AG20443 (cell line): ENCODE measurements at places on chromosomes 12 and 14.

GRCh38 chr14:93295541-93296220 is 37.2 kb downstream of the BTBD7 start:
- DNase-seq, result no peak

DNA sequence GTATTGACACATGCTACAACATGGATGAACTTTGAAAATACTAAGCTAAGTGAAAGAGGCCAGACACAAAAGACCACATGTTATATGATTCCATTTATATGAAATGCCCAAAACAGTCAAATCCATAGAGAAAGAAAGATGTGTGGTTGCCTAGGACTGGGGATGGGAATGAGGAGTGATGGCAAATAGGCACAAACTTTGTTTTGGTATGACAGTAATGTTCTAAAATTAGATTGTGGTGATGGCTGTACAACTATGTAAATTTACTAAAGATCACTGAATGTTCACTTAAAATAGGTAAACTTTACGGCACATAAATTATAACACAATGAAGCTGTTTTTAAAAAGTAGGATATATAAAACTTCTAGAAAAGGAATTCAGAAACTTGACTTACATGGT is 41.7 kb downstream of the PPP1R13B start:
- no peak for DNase-seq

DNA sequence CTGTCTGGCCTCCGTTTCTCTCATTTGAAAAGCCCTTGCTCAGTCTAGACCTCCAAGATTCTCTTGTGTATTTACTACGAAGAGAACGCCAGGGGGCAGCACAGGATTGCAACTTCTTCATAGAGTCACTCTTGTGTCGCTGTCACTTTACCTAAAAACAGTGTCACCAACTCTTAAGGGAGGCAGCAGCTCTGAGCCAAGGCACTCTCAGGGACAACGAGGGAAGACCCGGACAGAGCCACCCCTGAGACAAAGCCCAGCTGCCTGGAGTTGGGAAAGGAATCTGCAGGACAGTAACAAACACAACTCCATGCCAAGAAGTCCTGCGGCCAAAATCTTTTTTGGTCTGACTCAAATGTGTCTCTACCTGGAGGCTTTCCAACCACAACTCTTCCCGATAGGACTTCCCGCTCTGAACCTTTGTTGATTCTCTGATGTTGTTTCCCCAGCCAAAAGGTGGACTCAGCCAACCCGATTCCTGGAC is 9.6 kb upstream of the RPAP3 start:
- DNase-seq, result peak; percentile 67

DNA sequence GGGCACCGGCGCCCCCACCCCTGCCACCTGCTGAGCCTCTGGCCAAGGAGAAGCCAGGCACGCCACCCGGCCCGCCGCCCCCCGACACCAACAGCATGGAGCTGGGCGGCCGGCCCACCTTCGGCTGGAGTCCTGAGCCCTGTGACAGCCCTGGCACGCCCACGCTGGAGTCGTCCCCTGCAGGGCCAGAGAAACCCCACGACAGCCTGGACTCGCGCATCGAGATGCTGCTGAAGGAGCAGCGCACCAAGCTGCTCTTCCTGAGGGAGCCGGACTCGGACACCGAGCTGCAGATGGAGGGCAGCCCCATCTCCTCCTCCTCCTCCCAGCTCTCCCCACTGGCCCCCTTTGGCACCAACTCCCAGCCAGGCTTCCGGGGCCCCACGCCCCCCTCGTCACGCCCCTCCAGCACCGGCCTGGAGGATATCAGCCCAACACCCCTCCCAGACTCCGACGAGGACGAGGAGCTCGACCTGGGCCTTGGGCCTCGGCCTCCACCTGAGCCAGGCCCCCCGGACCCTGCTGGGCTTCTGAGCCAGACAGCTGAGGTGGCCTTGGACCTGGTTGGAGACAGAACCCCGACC is 6.5 kb downstream of the SETD1B start:
- no peak for DNase-seq

DNA sequence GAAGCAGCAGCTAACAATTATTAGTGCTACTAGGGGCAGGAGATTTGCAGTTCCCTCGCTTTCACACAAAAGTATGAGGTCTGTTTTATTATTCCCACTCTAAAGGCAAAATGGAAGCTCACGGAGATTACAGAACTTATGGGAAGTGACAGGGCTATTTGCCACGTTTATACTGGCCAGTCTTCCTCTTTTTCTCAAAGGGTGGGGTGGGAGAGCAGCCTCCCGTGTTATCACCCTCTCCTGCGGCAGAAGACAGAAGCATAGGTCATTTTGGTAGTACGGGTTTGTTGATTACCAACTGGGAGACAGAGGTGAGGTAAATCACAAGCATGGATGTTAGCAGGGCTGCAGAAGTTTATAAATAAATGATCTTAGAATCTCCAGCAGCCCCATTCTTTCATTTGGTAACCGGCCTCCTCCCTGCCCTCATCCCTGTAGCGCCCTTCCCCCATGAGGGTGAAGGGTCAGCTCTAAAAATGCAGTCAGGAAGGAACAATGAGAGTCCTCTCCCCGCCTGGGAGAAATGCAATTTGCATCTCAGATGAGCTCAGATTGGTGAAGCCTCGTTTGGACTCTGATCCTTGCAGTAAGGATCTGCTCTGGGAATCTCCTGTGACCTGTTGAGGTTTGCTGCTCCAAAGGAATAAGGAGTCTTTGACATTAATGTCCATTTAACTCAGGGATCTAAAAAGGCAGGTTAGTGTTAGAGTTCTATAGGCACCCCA is 44.7 kb upstream of the SINHCAF start:
- no peak for DNase-seq

DNA sequence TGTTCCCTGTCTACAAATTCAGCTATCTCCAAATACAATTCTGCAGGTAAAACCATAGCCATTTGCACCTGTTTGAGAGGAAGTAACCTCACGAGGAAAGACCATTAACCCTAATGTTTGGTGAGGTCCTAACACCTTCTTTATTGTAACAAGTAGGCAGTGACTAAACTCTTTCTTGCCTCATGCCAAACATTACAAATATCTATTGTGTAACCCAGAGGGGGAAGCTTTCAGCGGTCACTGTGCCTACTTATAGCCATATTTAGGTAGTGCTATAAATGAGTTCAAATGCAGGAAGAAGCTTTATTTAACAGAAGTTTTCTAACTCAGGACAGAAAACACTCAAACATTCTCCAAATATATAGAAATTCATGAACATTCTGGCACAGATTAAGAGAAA is 252.7 kb downstream of the LRFN5 start:
- DNase-seq, result no peak

- DNase-seq, result peak; percentile 66
These were observed 83.0 kb upstream of the ZDHHC17 start for GRCh38 chr12:76680940-76681339.

DNA sequence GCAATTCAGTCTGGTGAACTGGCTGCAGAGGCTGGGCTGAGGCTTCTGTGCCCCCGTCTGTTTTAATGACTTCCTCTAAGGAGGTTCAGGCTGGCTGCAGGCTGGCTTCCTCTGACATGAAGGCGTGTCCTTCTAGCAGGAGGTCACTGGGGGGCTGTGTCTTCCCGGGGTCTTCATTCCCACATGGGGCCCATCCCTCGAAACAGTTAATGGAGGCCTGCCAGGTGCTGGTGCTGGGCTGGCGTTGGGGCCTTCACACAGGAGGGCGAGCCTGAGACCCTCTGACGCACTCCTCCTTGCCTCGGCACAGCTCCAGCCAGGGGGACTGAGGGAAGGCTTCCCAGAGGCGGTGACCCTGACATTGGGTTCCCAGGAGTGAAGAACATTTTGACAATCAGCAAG is 57.7 kb upstream of the DLK1 start:
- DNase-seq, result no peak

DNA sequence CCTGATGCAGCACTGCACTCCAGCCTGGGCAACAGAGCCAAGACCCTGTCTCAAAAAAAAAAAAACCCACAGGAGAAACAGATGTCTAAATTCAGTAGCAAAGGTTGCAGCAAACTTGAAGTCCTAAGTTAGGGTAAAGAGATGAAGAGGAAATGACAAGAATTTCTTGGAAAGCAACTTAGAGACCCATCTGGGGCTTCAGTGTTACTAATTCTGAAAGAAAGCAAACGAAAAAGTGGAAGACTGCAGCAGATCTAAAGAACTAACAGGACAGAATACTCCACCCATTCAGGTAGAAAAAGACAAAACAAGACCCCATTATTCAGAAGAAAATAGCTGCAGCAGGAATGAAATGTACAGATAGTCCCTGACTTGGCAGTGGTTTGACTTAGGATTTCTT is 31.9 kb downstream of the RESF1 start:
- DNase-seq, result no peak
